PC-3 (cell line): ENCODE measurements at places on chromosomes 4 and X. TPM values are rescaled to one million over a fixed set of nuclear protein-coding genes. Genes with fewer than 3 reads are reported as not detected.

- no peaks in the 10 kb centered on the region for H3K36me3 ChIP-seq
- no peak overlapping the region for H3K27ac ChIP-seq
- peak overlapping the region; percentile 69 for H3K4me3 ChIP-seq
These were observed 18.9 kb upstream of the GPR101 start for GRCh38 chrX:137052643-137053235.

DNA sequence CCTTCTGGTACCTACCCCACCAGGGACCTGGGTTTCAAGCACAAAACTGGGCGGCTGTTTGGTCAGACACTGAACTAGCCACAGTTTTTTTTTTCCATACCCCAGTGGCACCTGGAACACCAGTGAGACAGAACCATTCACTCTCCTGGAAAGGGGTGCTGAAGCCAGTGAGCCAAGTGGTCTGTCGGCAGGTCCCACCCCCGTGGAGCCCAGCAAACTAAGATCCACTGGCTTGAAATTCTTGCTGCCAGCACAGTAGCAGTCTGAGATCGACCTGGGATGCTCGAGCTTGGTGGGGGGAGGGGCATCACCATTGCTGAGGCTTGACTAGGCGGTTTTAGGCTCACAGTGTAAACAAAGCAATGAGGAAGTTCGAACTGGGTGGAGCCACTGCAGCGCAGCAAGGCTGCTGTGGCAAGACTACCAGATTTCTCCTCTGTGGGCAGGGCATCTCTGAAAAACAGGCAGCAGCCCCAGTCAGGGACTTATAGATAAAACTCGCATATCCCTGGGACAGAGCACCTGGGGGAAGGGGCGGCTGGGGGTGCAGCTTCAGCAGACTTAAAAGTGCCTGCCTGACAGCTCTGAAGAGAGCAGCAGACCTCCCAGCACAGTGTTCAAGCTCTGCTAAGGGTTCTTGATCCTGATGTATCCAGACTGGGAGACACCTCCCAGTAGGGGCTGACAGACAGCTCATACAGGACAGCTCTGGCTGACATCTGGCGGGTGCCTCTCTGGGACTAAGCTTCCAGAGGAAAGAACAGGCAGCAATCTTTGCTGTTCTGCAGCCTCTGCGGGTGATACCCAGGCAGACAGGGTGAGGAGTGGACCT lies 223.0 kb downstream of the COX18 start:
- H3K4me1 ChIP-seq: peaks cover 15% of the 10 kb centered on the region
- peak; percentile 88 for DNase-seq
- no peaks in the 10 kb centered on the region for H3K27me3 ChIP-seq
- H3K4me3 ChIP-seq: peak overlapping the region; percentile 22; the same call in 1 of the 2 replicates
- H3K36me3 ChIP-seq: no peaks in the 10 kb centered on the region
- H3K27ac ChIP-seq: no peak overlapping the region

Gene SLC34A2
- total RNA-seq: not detected in 2 replicates

DNA sequence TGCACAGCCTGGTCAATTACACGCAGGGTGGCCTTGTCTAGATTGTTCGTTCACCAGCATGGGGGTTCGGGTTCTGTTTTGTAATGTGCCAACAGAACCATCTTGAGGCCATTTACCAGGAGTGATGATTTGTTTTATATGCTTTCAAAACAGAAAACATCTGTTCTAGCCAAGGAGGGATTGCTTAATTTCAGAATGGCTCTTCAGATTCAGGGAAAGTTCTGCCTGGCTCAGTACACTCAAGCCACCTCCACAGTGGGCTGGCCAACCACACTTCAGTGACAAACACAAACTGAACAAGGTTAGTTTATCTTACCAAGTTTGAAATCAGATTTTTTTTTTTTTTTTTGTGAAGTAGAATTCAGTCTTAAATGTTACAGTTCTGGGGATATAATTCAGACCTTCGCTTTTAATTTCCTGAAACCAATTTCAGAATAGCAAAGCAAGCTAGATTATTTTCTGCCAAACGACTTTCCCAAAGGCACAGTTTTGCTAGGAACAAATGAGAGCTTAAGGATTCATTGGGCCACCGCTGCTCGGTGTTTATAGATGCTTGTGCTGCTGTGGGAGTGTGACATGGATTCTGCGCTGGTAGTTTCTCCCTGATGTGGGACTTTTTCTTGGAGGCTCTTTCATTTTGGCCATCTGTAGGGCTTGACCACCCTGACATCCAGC lies 23.4 kb downstream of the SMS start:
- peaks cover 19% of the 10 kb centered on the region; the same call in 1 of the 2 replicates for H3K4me1 ChIP-seq
- peaks cover 6% of the 10 kb centered on the region; the same call in 1 of the 2 replicates for H3K36me3 ChIP-seq
- H3K4me3 ChIP-seq: no peak overlapping the region
- H3K27me3 ChIP-seq: no peaks in the 10 kb centered on the region

- DNase-seq: no peak
- H3K36me3 ChIP-seq: no peaks in the 10 kb centered on the region; the same call in 1 of the 2 replicates
- peak overlapping the region; percentile 44 for H3K27ac ChIP-seq
- no peaks in the 10 kb centered on the region for H3K27me3 ChIP-seq
- peaks cover 21% of the 10 kb centered on the region for H3K4me1 ChIP-seq
These were observed 125.8 kb upstream of the EDNRA start for GRCh38 chr4:147355032-147355656.

DNA sequence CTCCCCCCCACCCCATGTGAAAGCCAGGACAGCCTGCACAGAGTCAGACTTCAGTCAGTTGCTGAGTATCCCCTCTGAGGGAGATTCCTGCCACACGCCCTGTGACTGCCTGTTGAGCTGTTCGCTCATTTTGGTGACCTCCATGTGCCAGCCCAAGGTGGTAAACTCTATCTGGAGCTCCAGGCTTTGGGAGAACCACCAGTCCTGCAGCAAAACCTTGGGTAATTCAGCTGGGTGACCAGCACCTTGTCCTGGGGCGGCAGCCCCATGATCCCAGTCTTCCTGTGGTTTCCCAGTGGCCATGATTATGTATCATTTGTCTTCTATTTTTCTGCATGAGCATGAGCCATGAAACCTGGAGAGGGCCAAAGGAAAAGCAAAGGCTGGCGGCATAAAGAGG lies 73.4 kb downstream of the NBDY start:
- no peak overlapping the region for H3K4me3 ChIP-seq
- H3K27ac ChIP-seq: no peak overlapping the region
- no peaks in the 10 kb centered on the region for H3K36me3 ChIP-seq
- H3K4me1 ChIP-seq: no peaks in the 10 kb centered on the region
- no peaks in the 10 kb centered on the region for H3K27me3 ChIP-seq

Gene TMPRSS11A
- total RNA-seq: not detected in 2 replicates

DNA sequence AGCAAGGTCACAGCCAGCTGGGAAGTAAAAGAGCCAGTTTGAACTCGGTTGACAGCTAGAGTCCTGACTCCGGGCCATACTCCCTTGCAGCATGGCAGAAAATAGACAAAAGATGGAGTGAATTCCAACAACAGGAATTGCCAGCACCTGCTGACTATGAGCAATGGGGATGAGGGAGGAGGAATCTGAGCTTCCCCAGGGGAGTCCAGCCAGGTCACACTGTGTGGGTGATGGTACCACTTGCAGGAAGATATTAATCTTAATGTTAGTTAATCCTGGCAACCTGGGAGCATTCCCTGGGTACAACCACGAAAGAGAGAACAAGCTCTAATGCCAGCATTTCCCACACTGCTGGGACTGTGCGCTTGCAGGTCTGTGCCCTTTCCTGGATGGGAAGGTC lies 48.1 kb upstream of the S100G start:
- H3K27me3 ChIP-seq: no peaks in the 10 kb centered on the region
- no peak for DNase-seq
- no peak overlapping the region for H3K4me3 ChIP-seq

DNA sequence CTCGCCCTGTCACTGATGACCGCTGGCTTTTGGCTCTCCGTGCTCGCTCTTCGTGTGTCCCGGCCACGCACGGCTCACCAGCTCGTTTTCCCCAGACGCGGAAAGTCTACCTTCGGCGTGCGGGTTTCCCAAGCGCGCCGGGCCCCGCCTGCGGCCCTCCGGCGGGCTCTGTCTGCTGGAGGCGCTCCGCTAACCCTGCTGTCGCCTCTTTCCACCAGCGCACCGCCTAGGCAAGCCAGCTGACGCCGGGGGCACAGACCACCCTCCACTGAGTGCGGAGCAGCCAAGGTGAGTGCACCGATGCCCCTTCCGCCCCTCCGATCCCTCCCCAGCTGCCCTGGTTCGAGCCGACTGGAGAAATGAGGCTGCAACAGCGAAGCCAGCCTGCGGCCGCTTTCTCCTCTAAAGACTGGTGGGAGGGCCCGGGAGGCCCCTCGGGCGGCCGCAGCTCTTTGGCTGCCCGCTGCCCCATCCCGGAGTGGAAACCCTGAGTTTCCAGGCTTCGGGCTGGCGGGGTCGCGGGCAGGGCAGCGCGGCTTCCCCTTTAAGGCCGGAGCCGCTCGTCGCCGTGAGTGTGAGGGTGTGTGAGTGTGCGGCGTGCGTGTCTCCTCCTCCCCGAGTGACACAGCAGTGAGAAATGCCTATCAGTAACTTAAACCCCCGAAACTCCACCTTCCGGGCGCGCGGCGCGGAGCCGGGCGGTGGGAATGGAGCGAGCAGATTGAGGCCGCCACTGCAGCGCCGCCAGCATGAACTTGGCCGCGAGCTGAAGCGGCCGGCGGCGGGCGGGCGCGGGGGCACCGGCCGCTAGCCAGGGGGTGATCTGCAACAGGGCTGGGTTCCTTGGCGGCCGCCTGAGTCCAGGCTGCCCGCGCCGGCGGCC lies at the start of gene MAMLD1:
Gene MAMLD1, plus strand, starts transcription at position 719 of the 883 bp plus-strand sequence. CDS start 82,200 bp downstream, outside the sequence.
- H3K27ac ChIP-seq: peak within 1 kb of the TSS; percentile 16
- peaks cover 25% of the 10 kb centered on the region for H3K4me1 ChIP-seq
- H3K36me3 ChIP-seq: no peaks in the 10 kb centered on the region

Gene COL25A1
- not detected in 2 replicates for total RNA-seq

- no peaks in the 10 kb centered on the region for H3K36me3 ChIP-seq
- no peak overlapping the region for H3K4me3 ChIP-seq
- DNase-seq: peak; percentile 10
- H3K27me3 ChIP-seq: no peaks in the 10 kb centered on the region
These were observed 233.6 kb downstream of the EVC2 start for GRCh38 chr4:5474756-5475155.

DNA sequence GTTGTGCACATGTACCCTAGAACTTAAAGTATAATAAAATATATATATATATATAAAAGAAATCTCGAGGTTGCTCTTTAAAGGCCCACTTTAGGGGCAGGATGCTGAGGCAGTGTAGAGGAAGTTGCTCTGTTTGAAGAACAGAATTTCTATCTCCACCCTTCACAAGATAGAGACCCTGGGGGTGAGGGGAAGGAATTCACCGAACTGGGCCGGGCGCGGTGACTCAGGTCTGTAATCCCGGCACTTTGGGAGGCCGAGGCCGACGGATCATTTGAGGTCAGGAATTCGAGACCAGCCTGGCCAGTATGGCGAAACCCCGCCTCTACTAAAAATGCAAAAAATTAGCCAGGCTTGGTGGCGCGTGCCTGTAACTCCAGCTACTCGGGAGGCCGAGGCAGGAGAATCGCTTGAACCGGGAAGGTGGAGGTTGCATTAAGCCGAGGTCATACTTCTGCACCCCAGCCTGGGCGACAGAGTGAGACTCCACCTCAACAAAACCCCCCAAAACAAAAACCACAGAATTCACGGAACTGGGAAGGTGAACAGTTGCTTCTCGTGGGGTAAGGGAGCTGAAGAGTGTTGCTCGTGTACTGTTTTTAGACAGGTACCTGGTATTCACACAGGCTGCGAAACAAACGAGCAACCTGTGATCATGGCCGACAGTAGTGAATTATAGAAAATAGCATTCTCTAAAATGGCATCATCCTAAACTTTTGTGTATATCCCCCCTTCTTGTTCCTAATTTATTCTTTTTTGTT lies 6.2 kb downstream of the PLAC8 start:
- peaks cover 6% of the 10 kb centered on the region for H3K4me1 ChIP-seq
- H3K36me3 ChIP-seq: no peaks in the 10 kb centered on the region
- H3K27me3 ChIP-seq: no peaks in the 10 kb centered on the region
- no peak for DNase-seq
- H3K27ac ChIP-seq: no peak overlapping the region

Gene ADGRG2
- total RNA-seq: 1.1 and 1.4 TPM in 2 replicates

DNA sequence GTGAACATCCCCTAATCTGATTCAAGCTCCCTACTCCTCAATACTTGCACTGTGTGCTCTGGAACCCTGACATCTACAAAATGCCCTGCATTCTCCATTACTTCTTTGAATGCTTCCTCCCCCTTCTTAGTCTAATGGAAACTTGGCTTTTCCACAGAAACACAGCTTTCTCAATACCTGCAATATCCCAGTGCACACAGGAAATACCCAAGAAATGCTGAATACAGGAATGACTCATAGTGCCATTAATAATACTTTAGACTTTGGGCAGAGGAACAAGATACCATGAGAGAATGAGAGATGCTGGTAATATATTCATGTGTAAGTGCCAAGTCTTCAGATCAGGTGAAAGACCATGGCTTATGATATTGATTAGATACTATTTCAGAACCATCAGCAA lies 5.6 kb downstream of the QRFPR start:
- H3K4me3 ChIP-seq: no peak overlapping the region
- no peaks in the 10 kb centered on the region for H3K27me3 ChIP-seq

Gene DMD
- total RNA-seq: not detected in 2 replicates

- H3K4me3 ChIP-seq: no peak overlapping the region
- no peaks in the 10 kb centered on the region for H3K27me3 ChIP-seq
- no peak for DNase-seq
- no peaks in the 10 kb centered on the region for H3K4me1 ChIP-seq
These were observed 8.7 kb upstream of the ABLIM2 start for GRCh38 chr4:8167291-8167690.

DNA sequence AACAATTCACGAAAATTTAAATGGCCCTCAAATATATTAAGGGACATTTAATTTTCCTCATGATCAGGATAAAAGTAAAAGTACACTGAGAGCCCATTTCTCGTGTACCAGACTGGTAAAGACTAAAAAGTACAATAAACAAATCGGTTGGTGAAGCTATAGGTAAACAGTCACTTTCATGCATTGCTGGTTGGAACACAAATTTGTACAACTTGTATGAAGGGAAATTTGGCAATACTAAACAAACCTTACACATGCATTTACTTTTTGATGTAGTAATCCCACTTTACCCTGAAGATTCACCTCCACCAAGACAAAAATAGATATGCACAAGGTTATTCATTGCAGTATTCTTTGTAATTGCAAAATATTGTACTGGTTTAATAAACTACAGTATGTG lies 31.4 kb upstream of the MBNL3 start:
- no peak overlapping the region for H3K4me3 ChIP-seq
- no peak overlapping the region for H3K27ac ChIP-seq
- H3K36me3 ChIP-seq: no peaks in the 10 kb centered on the region
- no peak for DNase-seq

- H3K36me3 ChIP-seq: no peaks in the 10 kb centered on the region
- no peak overlapping the region for H3K27ac ChIP-seq
- no peak overlapping the region for H3K4me3 ChIP-seq
- no peaks in the 10 kb centered on the region for H3K4me1 ChIP-seq
- DNase-seq: no peak
These were observed 590 bp downstream of the ARHGEF9 start for GRCh38 chrX:63784346-63784901.

Gene PTTG2
- total RNA-seq: not detected in 2 replicates

Gene PALLD
- total RNA-seq: 26.7 and 33.5 TPM in 2 replicates

Gene HTT
- 18.4 and 36.3 TPM in 2 replicates for total RNA-seq

Gene FRMD7
- 0.04 TPM in 1 of 2 replicates, not detected in the other for total RNA-seq

Gene TKTL2
- not detected in 2 replicates for total RNA-seq

Gene TMPRSS11B
- not detected in 2 replicates for total RNA-seq
